ENCODE measurements at places on chromosomes 5 and 9.

- no peak overlapping the region for H3K27ac ChIP-seq
- no peaks in the 10 kb centered on the region for H3K27me3 ChIP-seq
- no peaks in the 10 kb centered on the region for H3K36me3 ChIP-seq
- no peak for DNase-seq
- H3K4me1 ChIP-seq: no peaks in the 10 kb centered on the region
- H3K4me3 ChIP-seq: no peak overlapping the region
Measured at GRCh38 chr5:91477408-91477807, 94.3 kb upstream of the ARRDC3 start.

- H3K27ac ChIP-seq: no peak overlapping the region
- no peak overlapping the region for H3K4me3 ChIP-seq
- no peaks in the 10 kb centered on the region for H3K4me1 ChIP-seq
Measured at GRCh38 chr5:6845856-6846255, 132.6 kb downstream of the TENT4A start.

DNA sequence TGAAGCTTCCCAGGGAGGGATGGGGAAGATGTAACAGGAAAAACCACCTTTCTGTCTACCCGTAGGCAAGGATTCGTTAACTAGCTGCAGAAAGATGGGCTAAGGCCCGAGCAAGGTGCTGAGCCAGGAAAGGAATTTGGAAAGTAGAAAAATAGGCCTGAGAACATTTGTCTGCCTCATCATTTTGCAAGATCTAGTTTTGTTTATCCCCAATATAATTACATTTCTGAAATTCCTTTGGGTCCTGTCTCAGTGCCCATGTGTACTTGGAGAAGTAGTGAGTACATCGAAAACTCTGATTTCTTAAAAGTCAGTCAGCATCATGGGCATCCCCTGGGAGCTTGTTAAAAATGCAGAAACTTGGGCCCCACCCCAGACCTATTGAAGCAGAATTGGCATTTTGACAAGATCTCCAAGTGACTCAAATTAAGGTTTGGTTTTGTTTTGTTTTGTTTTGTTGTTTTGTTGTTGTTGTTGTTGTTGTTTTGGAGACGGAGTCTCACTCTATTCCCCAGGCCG lies 52.1 kb upstream of the CEMIP2 start:
- no peak overlapping the region for H3K4me3 ChIP-seq
- H3K4me1 ChIP-seq: peaks cover 5% of the 10 kb centered on the region
- H3K36me3 ChIP-seq: no peaks in the 10 kb centered on the region
- H3K27me3 ChIP-seq: no peaks in the 10 kb centered on the region
- H3K27ac ChIP-seq: no peak overlapping the region
- DNase-seq: peak; percentile 6

- DNase-seq: no peak
- H3K4me3 ChIP-seq: no peak overlapping the region
- no peak overlapping the region for H3K27ac ChIP-seq
- no peaks in the 10 kb centered on the region for H3K27me3 ChIP-seq
- H3K36me3 ChIP-seq: no peaks in the 10 kb centered on the region
Measured at GRCh38 chr9:29659014-29659413, 2085.7 kb upstream of the C9orf72 start.

GRCh38 chr5:179840321-179840720 lies 18.3 kb downstream of the MRNIP start:
- no peaks in the 10 kb centered on the region for H3K27me3 ChIP-seq
- H3K4me1 ChIP-seq: no peaks in the 10 kb centered on the region
- no peak for DNase-seq
- peaks cover 31% of the 10 kb centered on the region for H3K36me3 ChIP-seq
- H3K4me3 ChIP-seq: no peak overlapping the region
- H3K27ac ChIP-seq: no peak overlapping the region

- peaks cover 40% of the 10 kb centered on the region for H3K36me3 ChIP-seq
- no peak overlapping the region for H3K4me3 ChIP-seq
- no peak for DNase-seq
- H3K4me1 ChIP-seq: no peaks in the 10 kb centered on the region
- H3K27ac ChIP-seq: no peak overlapping the region
Measured at GRCh38 chr9:21856301-21857094, 54.1 kb downstream of the MTAP start.
